Right atrium auricular region (tissue), 2 donors: ENCODE measurements at places on chromosomes 2 and 18.

GRCh38 chr2:239279508-239280295 lies 121.1 kb downstream of the HDAC4 start:
- no peak for DNase-seq

- DNase-seq, result no peak
Observed at GRCh38 chr2:135851858-135852257, 14.9 kb upstream of the LCT start.

DNA sequence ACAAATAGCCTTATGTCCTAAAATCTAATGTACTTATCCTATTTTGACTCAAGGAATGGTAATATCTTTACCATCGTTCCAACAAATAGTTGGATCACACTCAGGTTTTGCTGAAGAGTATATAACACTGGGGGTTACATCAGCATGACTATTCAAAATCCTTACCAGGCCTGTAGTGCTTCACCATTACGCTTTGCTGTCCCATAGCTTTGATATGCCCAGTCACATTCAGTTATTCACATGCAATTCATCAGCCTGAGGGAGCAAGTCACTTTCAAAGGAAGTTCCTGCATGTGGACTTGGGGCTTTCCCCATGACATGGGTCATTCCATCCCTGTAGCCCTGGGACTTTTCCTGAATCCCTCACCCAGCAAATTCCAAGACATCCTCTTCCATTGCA lies 39.6 kb downstream of the FTCDNL1 start:
- DNase-seq, result no peak

- DNase-seq, result peak; percentile 43
Observed at GRCh38 chr2:128354161-128354560, 35.5 kb upstream of the HS6ST1 start.

- DNase-seq, result no peak
Observed at GRCh38 chr2:148622366-148622765, 22.2 kb upstream of the EPC2 start.

DNA sequence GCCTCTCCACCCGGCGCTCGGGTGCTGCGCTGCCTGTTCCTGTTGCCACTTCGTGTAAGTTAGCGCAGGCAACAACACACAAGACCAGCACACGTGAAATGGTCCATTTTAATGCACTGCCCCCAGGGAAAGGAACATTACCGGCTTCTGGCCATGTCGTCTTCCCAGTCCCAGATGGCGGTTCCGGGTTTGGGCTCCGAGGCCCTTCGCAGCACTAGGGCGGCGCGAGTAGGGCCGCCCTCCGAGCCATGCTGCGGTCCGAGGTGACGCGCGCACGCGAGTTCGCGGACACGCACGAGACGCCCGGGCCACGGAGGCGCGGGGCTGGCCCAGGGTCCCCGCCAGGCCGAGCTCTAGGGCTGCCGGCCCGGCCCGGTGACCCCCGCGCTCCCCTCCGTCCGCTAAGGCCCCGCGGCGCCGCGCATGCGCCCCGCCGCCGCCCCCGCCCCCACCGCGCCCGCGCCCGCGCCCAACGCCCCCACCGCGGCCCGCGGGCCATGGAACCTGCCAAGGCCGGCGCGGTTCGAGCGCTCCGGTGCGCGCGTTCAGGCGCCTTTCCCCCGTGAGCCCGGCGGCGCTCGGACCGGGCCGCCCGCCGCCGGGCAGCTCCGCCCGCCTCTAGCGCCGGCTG lies 367 bp upstream of the ZNF236 start:
- DNase-seq, result peak; percentile 67

GRCh38 chr2:61268249-61268648 lies 106.3 kb downstream of the C2orf74 start:
- DNase-seq, result no peak

GRCh38 chr2:119772128-119772527 lies 12.4 kb downstream of the PTPN4 start:
- DNase-seq, result no peak

- DNase-seq, result peak; percentile 43
Observed at GRCh38 chr18:26482569-26482968, 65.8 kb downstream of the KCTD1 start.

DNA sequence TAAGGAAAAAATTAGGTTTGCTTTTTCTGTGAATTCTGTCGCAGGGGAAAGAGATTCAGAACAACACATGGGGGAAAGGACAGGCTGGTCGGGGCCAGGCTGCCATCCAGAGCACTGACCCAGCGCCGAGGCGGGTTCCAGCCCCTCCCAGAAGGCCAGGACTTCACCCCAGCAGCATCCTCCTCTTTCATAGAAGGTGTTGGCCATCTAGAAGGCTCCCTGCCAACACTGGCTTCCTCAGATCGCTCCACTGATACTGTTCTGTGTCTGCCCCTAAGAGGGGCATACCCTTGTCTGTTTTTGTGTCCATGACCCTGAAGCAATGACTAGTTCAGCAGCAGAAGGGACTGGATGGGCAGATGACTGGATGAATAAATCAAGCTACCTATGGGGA lies 144.5 kb downstream of the HDAC4 start:
- DNase-seq, result no peak

- DNase-seq, result no peak
Observed at GRCh38 chr2:3005859-3006501, 371.6 kb downstream of the EIPR1 start.

DNA sequence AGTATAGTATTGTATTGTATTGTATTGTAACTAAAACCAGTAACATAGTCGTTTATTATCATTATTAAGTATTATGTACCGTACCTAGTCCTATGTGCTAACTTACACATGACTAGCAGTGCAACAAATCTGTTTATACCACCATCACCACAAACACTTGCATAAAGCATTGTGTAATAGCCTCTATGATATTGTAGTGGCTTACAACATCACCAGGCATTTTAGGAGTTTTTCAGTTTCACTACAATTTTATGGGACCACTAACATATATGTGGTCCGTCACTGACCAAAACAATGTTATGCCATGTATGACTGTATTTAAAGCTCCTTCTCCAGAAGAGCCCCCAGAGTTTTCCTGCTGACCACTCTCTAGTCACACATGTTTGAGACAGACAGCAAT lies 306.2 kb downstream of the SETBP1 start:
- no peak for DNase-seq

GRCh38 chr18:77108001-77108692 lies 24.4 kb downstream of the MBP start:
- peak; percentile 67 for DNase-seq

DNA sequence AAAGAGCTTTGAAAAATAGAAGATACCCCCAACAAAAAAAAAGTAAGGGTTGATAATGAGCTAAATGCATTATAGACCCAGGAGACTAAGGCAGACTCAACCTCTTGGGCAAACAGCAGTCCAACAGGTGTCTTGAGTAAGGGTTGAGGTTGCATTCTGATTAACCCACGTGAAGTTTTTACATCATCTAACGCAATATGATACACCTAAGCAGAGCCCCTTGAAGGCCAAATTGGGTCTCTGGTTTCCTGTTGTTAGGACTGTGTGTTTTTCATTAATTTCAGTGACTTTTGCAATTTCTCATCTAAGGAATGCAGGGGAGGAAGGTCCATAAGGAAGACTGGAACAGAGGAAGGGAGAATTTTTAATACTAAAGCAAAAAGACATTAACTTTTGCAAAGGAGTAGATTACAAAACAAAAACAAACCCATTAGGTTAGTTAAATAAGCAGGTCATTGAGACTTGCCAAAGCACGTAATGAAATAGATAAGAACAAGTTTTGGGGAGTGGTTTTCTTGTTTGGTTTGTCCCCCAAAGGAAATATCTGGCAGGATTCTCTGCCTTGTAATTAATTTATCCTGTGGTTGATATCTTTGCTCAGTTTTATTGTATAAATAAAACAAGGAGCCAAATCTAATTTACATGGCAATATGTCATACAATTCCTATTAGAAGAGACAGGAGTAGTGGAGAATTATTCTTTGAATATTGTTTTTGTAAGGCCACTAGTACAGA lies 244.3 kb downstream of the ETAA1 start:
- no peak for DNase-seq

DNA sequence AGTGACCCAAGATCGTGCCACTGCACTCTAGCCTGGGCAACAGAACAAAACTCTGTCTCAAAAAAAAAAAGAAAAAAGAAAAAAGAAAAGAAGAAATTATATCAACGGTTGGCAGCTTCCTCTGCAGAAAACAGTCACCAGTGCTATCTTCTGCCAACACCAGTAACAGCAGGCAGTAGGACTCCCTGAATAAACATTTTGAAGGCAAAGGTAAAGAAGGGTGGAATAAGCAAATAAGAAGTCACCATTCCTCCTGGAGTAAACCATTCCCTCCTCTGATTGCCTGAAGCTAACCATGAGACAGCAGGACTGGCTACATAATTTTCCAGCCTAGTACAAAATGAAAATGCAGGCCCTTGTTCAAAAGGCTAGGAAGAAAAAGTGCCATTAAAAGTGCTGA lies 9.0 kb upstream of the RNF103 start:
- no peak for DNase-seq

DNA sequence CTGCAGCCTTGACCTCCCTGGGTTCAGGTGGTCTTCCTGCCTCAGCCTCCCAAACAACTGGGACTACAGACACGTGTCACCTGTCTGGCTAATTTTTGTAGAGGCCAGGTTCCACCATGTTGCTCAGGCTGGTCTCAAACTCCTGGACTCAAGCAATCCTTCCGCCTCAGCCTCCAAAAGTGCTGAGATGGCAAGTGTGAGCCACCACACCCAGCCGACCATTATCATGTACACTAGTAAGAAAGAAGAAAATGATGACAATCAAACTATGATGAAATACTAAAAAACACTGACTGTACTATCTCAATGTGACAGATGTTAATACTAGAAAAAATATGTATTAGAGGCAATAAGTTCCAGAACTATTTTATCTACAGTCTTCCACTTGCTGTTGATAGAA lies 420.9 kb downstream of the TRIB2 start:
- DNase-seq, result no peak

DNA sequence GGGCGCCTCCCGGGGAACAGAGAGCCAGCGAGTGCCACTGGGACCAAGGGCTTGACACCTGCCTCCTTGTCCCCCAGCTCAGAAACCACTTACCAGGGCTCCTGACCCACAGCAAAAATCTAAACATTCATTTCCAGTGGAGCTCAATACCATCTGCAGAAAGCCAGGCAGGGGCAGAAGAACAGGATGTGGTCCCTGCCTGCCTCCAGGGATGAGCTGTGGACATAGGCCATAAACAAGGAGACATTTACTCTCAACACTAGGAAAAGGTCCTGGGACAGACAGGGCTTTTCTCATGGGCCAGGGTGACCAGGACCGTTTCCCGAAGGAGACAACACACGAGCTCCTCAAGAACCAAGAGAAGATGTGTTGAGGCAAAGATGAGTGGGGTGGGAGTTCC lies 203.0 kb downstream of the CTIF start:
- no peak for DNase-seq

- DNase-seq, result no peak
Observed at GRCh38 chr18:42742969-42743368, 372.5 kb downstream of the RIT2 start.

DNA sequence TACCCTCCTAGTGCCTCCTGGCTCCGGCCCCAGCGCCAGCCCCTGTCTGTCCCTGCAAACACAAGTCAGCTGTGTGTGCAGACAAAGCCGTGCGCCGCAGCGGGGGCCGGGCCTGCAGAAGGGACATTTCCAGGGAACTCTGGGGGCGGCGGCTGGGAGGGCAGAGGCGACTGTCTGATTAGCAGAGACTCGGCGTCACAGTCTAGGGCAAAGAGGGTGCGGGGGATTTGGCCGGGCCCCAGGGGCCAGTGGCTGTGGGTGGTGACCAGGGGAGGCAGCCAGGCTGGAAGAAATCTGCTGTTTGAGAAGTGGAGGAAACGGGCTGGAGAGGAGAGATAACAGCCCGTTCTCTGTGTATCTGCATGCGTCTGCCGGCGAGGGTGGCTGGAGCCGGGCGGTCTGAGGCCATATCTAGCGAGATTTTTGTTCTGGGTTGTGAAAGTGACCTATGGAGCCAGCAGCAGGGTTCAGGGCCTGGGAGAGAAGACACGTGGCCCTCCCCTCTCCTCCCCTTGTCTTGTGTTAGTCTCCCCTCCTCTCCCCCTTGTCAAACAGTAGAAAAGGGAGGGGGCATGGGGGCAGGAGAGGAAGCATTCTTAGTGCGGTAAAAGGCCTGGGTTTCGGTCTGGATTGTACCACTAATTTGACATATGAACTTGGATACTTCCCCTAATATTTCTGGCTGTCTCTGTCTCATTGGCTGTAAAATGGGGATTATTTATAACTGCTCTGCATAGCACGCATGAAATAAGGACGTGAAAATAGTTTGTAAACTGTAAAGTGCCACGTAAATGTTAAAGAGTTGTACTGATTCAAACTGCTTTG lies 169.4 kb downstream of the SMAD7 start:
- peak; percentile 99 for DNase-seq

DNA sequence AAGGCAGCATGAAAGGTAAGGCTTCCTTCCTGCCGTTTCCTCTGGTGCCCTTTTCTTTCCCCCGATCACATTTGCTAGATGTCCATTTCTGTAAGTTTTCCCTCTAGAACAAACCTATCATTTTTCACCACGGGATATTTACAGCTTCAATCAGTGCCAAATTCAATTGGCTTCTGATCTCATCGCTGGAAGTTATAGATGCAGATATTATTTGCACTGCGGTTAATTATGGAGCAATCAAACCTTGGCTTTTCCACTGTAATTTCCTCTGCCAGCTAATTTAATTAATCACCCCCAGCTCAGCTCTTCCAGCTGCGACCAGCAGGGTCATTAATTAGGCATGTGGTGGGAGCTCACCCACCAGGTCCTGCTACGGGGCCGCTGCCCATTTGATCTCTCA lies 86.1 kb downstream of the GBX2 start:
- DNase-seq, result no peak

DNA sequence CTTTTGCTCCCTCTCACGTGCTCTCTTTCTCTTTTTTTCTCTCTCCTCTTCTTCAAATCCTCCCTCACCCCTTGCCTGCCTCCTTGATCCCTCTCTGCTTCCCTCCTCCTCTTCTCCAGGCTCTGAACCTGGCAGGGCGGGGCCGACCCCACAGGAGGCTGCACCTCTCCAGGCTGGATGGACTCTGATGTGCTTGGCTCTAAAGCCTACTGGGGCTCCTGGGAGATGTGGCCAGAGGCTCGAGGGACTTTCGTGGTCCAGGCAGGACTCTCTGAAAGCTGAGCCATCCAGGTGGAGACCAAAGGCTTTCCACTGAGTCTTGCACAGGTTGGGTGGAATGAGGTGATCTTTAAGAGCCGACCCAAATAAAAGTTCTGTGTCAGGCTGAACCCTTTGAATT lies 25.4 kb downstream of the DYSF start:
- no peak for DNase-seq

DNA sequence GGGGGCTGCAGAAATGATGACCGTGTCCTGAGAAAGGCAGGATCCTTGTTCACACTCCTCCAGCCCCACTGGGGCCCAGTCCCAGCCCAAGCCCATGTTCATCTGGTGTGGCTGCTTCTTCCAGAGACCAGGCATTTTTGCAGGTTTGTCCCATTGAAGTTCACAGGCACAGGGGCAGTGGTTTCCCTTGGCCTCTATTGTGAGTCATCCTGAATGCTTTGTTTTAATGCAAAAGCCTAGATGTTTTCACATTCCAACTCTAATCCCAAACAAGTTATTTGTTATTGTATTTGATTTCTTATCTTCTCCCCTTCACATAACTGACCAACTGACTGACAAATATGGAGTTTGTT lies 426.4 kb upstream of the ID2 start:
- DNase-seq, result no peak

- DNase-seq, result no peak
Observed at GRCh38 chr2:96138179-96139145, at the start of gene ASTL. Gene ASTL (minus strand): TSS chr2:96138502. CDS start chr2:96138436, 66 bp downstream.

GRCh38 chr2:239188536-239188935 lies 212.3 kb downstream of the HDAC4 start:
- DNase-seq, result no peak
